PC-3 (cell line): ENCODE measurements at places on chromosomes 3 and 15. TPM values are rescaled to one million over a fixed set of nuclear protein-coding genes. Genes with fewer than 3 reads are reported as not detected.

DNA sequence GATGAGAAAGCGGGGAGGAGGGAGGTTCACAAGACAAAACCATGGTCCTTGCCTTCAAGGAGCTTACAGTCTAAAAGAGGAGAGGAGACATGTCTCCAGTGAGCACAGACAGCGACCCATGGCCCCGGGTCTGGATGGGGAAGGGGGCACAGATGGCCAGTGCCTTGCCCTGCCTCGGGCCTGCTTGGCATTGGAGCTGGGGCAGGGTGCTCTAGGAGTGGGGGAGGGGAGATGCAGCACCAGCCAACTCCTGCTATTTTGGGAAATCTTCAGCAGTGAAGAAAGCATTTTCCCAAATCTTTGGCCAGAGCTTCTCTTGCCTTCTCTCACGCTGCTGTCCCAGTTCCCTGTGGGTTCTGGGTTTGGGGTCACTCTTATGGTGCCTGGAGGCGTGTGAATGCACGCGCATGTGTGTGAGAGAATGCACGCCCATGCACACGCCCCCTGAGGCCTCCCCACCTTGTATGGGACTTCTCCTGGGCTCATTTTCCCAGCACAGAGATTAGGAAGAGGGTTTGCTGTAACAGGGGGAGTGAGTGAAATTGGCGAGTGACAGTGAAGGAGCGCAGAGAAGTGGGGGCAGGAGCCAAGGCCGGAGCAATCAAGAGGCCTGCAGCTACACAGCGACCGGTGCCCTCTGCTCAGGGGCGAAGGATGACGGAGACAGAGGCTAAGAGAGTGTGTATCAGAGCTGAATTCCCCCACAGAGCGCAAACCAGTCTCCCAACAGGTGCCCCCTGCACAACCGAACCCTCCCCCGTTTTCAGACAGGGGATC lies 71.5 kb downstream of the SEMA5B start:
- DNase-seq: no peak
- no peaks in the 10 kb centered on the region for H3K36me3 ChIP-seq
- H3K27me3 ChIP-seq: peaks cover 41% of the 10 kb centered on the region
- no peak overlapping the region for H3K27ac ChIP-seq

GRCh38 chr3:16795581-16795980 lies 89.2 kb upstream of the PLCL2 start:
- no peak overlapping the region for H3K27ac ChIP-seq
- no peak for DNase-seq
- 0 out of 2 replicates have a peak, but pooled peaks cover 3% of the 10 kb centered on the region for H3K4me1 ChIP-seq
- no peaks in the 10 kb centered on the region for H3K36me3 ChIP-seq
- H3K4me3 ChIP-seq: no peak overlapping the region
- no peaks in the 10 kb centered on the region for H3K27me3 ChIP-seq

DNA sequence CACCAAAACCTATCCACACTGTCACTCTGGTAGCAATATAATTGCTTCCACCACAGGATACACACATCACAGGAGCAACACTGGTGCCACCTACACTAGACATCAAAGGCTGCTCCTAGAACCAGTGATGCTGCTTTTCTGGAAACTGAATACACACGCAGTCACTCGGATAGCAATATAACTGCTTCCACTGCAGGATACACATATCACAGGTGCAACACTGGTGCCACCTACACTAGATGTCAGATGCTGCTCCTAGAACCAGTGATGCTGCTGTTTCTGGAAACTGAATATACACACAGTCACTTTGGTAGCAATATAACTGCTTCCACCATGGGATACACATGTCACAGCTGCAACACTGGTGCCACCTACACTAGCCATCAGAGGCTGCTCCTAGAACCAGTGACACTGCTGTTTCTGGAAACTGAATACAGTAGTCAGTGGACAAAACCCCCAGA lies 6.9 kb upstream of the TNFSF10 start:
- no peak overlapping the region for H3K4me3 ChIP-seq
- H3K27me3 ChIP-seq: no peaks in the 10 kb centered on the region
- H3K27ac ChIP-seq: no peak overlapping the region
- no peak for DNase-seq
- H3K4me1 ChIP-seq: no peaks in the 10 kb centered on the region

- H3K27me3 ChIP-seq: no peaks in the 10 kb centered on the region; the same call in 1 of the 2 replicates
- DNase-seq: no peak
- no peaks in the 10 kb centered on the region for H3K36me3 ChIP-seq
Observed at GRCh38 chr3:41120460-41120859, 78.8 kb upstream of the CTNNB1 start.

GRCh38 chr3:44865272-44866035 lies 3.7 kb downstream of the TMEM42 start:
- peaks cover 7% of the 10 kb centered on the region; the same call in 1 of the 2 replicates for H3K36me3 ChIP-seq
- H3K27me3 ChIP-seq: no peaks in the 10 kb centered on the region
- DNase-seq: no peak
- H3K4me3 ChIP-seq: no peak overlapping the region
- H3K27ac ChIP-seq: no peak overlapping the region

- DNase-seq: no peak
- no peak overlapping the region for H3K27ac ChIP-seq
- H3K27me3 ChIP-seq: no peaks in the 10 kb centered on the region
Observed at GRCh38 chr3:158519776-158520175, 51.2 kb upstream of the MLF1 start.

- H3K27me3 ChIP-seq: no peaks in the 10 kb centered on the region
- no peak overlapping the region for H3K4me3 ChIP-seq
- no peak overlapping the region for H3K27ac ChIP-seq
- no peaks in the 10 kb centered on the region for H3K36me3 ChIP-seq
- no peaks in the 10 kb centered on the region for H3K4me1 ChIP-seq
Observed at GRCh38 chr3:50427217-50427616, 67.9 kb upstream of the TMEM115 start.

DNA sequence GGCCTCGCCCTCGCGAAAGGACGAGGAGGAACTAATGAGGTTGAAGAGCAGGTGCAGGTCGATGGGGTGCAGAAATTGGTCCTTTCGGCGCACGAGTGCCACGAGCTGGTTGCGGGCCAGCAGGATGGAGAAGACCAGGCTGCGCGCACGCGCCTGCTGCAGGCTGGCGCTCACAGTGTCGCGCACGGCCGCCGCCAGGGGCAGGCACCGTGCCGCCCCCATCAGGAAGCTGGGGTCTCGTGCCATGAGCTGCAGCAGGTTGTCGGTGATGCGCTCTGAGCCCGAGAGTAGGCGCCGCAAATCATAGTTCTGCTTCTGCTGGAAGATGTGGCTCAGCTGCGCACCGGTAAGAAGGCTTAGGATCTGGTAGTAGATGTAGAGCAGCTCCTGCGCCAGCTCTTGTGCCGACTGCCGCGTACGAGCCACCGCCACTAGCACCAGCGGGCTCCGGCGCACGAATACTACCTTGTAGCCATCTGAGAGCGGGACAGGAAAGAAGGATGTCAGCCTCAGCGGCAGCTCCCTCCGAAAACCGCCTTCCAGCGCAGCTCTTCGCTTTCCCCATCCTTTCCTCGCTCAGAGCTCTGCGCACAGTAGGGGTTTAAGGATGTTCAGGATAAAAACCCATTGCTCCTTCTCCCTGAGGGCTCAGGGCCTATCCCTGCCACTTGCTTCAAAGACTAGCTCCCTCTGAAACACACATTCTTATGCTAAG lies 6.9 kb upstream of the MST1R start:
- no peaks in the 10 kb centered on the region for H3K27me3 ChIP-seq
- peaks cover 8% of the 10 kb centered on the region for H3K36me3 ChIP-seq
- no peak overlapping the region for H3K4me3 ChIP-seq
- H3K27ac ChIP-seq: no peak overlapping the region
- DNase-seq: no peak

DNA sequence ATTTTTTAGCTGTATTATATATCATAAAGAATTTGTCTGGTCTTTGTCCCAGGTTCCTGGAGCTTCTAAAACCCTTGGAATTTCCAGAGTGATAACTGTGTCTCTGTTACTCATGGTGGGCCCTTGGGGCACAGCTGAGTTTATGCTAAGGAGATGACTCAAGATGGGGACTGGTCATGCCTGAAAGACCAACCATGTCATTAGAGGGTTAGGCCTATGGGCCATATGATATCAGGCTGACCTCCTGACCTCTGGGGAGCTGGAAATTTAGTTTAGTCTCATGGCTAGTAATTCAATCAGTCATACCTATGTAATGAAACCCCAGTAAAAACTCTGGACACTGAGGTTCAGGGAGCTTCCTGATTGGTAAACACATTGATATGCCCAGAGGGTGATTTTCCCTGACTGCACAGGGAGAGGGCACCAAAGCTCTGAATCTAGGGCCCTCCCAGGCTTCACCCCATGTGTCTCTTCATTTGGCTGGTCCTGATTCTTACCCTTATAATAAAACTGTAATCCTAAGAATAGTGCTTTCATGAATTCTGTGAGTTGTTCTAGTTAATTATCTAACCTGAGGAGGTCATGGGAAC lies 69.6 kb downstream of the EEFSEC start:
- no peaks in the 10 kb centered on the region for H3K27me3 ChIP-seq
- H3K27ac ChIP-seq: no peak overlapping the region
- no peaks in the 10 kb centered on the region for H3K4me1 ChIP-seq

- no peaks in the 10 kb centered on the region for H3K36me3 ChIP-seq
- no peak for DNase-seq
- no peaks in the 10 kb centered on the region for H3K27me3 ChIP-seq
- no peak overlapping the region for H3K4me3 ChIP-seq
Observed at GRCh38 chr3:43728947-43729346, 38.2 kb downstream of the ABHD5 start.

GRCh38 chr15:95626501-95627361 lies 703.8 kb upstream of the NR2F2 start:
- no peak overlapping the region for H3K4me3 ChIP-seq
- no peaks in the 10 kb centered on the region for H3K27me3 ChIP-seq
- H3K27ac ChIP-seq: no peak overlapping the region
- DNase-seq: no peak
- H3K36me3 ChIP-seq: no peaks in the 10 kb centered on the region
- no peaks in the 10 kb centered on the region for H3K4me1 ChIP-seq

DNA sequence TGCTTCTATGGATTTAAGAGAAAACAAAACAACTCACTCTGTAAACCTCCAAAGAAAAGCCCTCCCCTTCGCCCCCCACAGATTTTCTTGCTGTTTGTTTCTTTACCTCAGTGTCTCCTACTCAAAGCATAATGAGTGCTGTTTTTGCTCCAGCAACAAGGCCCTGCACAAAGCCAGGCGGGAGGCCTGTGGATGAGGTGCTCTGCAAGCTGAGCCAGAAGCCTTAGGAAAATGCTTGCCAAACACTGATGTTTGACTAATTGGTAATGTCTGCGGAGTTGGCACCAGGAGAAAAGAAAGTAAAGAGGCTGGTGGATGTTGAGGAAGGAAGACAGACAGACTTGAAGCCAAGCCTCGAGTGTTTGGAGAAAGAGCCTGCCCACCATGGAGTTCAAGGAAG lies 99.7 kb downstream of the RARB start:
- H3K4me3 ChIP-seq: no peak overlapping the region
- H3K36me3 ChIP-seq: no peaks in the 10 kb centered on the region
- peaks cover 41% of the 10 kb centered on the region for H3K27me3 ChIP-seq
- H3K4me1 ChIP-seq: no peaks in the 10 kb centered on the region

DNA sequence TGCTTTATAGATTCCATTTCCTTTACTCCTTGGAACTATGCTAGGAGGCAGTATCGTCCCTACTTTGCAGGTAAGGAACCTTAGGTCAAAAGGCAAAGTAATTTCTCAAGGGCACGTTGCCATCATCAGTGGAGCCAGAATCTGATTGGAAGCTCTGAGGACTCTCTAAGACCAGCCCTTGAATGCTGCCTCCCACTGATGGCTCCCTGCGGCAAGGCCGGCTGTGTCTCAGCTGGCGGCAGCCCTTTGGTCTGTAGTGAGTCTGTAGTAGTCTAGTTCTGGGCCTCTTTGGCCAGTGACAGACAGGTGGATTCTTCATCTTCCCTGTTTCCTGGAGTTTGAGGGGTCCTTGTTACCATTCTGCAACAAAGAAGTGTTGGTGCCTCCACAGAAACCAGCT lies 76.2 kb downstream of the PCCB start:
- DNase-seq: no peak
- no peaks in the 10 kb centered on the region for H3K4me1 ChIP-seq
- H3K27ac ChIP-seq: no peak overlapping the region
- no peaks in the 10 kb centered on the region for H3K27me3 ChIP-seq
- no peak overlapping the region for H3K4me3 ChIP-seq

- H3K36me3 ChIP-seq: peaks cover 8% of the 10 kb centered on the region; the same call in 1 of the 2 replicates
- H3K4me3 ChIP-seq: no peak overlapping the region
- no peak for DNase-seq
- no peaks in the 10 kb centered on the region for H3K27me3 ChIP-seq
Observed at GRCh38 chr3:128094295-128095151, 29.1 kb downstream of the RUVBL1 start.

GRCh38 chr15:98043160-98044014 lies 82.9 kb downstream of the ARRDC4 start:
- peaks cover 44% of the 10 kb centered on the region for H3K27me3 ChIP-seq
- no peaks in the 10 kb centered on the region for H3K36me3 ChIP-seq
- H3K4me1 ChIP-seq: no peaks in the 10 kb centered on the region
- DNase-seq: no peak
- no peak overlapping the region for H3K4me3 ChIP-seq

- H3K4me3 ChIP-seq: no peak overlapping the region
- H3K4me1 ChIP-seq: 0 out of 2 replicates have a peak, but pooled peaks cover 3% of the 10 kb centered on the region
- H3K27ac ChIP-seq: no peak overlapping the region
- no peaks in the 10 kb centered on the region for H3K36me3 ChIP-seq
- DNase-seq: no peak
Observed at GRCh38 chr15:83769411-83769999, 115.6 kb downstream of the ADAMTSL3 start.

GRCh38 chr15:43769584-43770228 lies 7.1 kb downstream of the ELL3 start:
- no peak overlapping the region for H3K4me3 ChIP-seq
- H3K27me3 ChIP-seq: no peaks in the 10 kb centered on the region
- no peak overlapping the region for H3K27ac ChIP-seq
- peaks cover 77% of the 10 kb centered on the region for H3K36me3 ChIP-seq

- DNase-seq: no peak
- no peak overlapping the region for H3K4me3 ChIP-seq
- H3K36me3 ChIP-seq: no peaks in the 10 kb centered on the region
- H3K4me1 ChIP-seq: no peaks in the 10 kb centered on the region
Observed at GRCh38 chr15:33055962-33056361, 138.6 kb downstream of the FMN1 start.

DNA sequence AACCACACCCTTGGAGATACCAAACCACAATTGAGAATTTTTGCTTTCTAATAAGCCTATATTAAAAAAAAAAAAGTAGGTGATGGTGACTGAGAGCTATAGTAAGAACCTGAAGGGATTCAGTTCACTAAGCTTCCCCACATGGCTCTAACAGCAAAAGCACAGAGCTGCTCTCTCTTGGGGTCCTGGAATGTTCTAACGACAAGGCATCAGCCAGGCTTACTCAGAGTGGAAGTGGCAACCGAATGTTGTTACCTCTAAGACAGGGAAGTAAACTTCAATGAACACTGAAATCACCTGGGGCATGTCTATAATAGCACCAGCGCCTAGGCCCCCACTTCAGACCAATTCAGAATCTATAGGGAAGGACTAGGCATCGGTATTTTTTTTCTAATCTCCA lies 397.7 kb downstream of the MAGI1 start:
- H3K4me1 ChIP-seq: no peaks in the 10 kb centered on the region
- no peaks in the 10 kb centered on the region for H3K36me3 ChIP-seq
- no peak overlapping the region for H3K4me3 ChIP-seq
- H3K27ac ChIP-seq: no peak overlapping the region
- no peak for DNase-seq

GRCh38 chr3:57518276-57518915 lies 25.7 kb downstream of the DNAH12 start:
- H3K4me3 ChIP-seq: no peak overlapping the region
- H3K4me1 ChIP-seq: peaks cover 9% of the 10 kb centered on the region; the same call in 1 of the 2 replicates
- DNase-seq: peak; percentile 42
- H3K27me3 ChIP-seq: no peaks in the 10 kb centered on the region
- no peak overlapping the region for H3K27ac ChIP-seq

The ZNF502 gene
- not detected in 2 replicates for total RNA-seq

The ANKRD34C gene
- not detected in 2 replicates for total RNA-seq

The FEZF2 gene
- total RNA-seq: not detected in 2 replicates

The GABRR3 gene
- total RNA-seq: not detected in 2 replicates

The NLGN1 gene
- total RNA-seq: 0.77 and 0.92 TPM in 2 replicates

The GPR87 gene
- total RNA-seq: 13.3 and 14.5 TPM in 2 replicates

The USP50 gene
- not detected in 2 replicates for total RNA-seq
